Activated T-helper 17 cell treated with anti-CD3 and anti-CD28 coated beads, Interleukin-2, amount 50 U/mL, for 72 hours (primary cell): ENCODE measurements at places on chromosomes 6 and 20.

DNA sequence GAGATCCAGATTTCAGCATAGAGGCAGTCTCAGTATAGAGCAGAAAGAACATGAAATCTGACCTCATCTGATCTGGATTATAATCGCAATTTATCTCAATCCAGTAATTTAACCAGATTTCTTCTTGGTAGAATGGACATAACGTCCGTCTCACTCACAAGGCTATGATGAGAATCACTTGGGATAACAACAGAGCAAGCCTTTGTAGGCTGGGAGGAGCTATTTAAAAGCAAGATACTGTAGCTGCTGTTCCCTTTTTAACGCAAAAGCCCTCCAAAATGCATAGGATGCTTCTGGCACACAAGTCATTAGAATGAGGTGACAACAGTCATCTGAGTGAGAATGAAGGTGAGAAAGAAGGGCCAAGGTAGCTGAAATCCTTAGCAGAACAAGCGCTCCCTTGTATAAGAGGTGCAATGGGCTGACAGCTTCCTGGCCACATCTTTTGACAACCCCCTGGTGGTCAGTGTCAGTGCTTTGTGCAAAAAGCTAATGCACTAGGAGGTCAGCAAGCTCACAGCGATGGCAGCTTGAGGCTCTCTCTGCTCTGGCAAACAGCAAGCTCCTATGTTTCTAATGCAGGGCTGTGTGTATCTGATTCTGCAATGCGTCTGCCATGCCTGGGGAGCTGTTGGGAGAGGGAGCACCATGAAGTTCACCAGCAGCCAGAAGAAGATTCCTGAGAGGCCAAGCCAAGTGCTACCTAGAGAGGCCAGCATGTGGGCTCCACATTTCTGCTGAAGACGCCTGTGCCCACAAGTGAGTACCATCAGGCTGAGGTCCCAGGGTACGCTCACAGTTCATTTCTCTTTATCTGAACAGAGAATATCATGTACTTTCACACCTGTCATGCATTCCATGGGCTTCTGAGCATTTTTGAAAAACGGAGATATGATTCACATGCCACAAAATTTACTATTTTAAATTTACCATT, 16.2 kb downstream of the METTL24 start:
- no peak for ATAC-seq

DNA sequence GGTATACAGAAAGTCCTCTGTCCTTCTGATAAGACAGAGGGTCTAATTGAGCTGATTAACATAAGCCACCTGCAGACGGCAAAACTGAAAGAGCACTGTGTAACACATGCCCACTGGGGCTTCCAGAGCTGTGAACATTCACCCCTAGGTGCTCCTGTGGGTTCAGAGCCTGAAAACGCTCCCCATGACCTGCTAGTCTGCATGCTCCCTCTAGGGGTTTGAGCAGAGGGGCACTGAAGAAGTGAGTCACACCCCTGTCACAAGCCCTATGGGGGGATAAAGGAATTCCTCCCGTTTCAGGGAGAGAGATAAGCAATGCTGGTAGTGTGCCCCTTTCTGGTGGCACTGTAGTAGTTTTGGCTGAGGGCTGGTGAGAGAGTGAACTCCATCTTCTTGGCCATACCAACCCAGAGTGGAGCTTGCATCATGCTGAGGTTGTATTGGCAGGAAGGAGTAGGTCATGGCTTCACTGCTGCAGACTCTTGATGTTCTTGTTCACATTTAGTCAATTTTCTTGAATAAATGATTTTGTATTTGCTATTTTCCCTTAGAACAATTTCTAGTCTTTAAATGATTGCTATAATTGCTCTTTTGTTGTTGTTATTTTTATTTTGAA, 637.5 kb upstream of the MAN1A1 start:
- ATAC-seq: no peak

- ATAC-seq: no peak
These were observed 89.8 kb downstream of the IYD start for GRCh38 chr6:150458579-150458978.

- no peak for ATAC-seq
These were observed 68.5 kb upstream of the FOXO3 start for GRCh38 chr6:108492131-108492766.

DNA sequence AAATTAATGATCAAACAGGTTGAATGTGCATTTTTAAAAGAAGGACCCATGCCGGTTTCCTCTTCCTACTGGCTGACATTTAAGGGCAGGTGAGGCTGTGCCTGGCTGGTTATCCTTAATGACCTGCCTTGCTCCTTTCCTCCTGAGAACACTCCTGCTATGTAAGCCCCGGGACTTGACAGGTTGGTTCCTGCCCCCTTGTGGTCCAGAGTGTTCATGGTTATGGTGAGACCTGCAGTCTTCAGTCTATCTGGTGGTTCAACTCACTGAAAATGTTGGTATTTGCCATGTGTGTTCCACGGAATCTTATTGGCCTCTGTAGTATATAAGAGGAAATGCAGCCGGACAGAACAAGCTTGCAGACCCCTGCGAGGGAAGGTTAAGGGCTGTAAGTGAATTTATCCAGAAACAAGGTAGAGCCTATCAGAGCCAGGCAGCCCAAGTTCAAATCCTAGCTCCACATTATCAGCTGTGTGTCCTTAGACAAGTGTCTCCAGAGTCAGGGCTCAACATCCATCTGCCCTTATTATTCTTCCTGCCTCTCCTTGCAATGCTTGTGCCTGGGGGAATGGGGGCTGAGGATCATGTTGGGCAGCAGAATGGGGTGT, 5.2 kb upstream of the BPIFA3 start:
- peak; percentile 46 for ATAC-seq

DNA sequence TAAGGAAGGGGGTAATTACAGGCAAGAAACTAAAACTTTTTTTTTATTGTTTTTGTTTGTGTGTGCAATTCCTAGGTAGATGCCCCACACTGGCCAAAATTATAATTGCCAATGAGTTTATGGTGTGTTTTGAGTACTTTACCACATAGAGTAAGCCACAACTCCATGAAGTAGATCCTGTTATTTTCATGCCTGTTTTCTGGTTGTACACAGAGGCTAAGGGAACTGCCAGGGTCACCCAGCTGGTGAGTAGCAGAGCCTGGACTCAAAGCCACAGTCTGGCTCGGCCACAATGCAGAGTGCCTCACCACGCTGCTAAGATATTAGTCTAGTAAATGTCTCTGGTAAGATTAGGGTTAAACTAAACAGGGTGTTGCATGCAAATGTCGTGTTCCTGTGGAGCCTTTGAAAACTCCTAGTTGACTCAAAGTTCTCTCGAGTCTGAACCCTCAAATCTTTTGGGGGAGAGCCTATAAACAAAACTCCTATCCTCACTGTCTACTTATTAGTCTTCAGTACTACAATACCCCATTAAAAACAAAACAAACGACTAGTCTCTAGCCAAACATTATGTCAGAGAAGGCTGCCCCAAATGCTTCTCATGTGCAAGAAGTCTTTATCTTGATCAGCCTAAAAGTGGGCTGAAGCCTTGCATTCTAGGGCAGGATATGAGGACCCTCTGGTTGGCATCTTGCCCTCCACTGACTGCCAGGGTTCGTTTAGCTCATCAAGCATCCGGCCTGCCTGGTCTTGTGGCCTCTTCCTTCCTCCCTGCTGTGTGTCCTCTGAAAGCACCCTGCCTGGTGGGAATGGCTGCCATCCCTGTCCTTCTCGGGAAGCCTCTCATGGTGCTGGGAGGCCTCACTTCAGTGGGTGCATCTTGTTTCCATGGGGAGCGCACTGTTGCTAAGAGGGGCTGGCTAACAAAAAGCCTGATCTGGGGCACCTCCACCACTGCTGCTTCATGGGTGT, 4.2 kb downstream of the DUSP22 start:
- no peak for ATAC-seq

DNA sequence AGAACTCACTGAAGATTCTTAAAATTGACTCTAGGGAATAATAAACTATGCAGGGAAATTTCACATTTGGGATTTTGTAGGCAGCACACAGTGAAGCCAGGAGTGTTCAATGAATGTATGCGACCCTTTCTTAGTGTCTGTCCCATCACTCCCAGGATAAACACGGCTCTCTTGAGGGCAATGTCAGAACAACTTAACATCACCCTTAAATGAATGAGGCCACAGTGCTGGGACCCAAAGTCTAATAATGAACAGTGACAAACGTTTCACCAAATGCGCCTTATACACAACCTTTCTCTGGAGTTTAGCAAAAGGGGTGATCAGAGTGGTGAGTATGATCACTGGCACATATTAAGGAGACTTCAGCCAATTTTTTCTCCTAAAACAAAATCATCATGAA, 237.3 kb downstream of the CLVS2 start:
- no peak for ATAC-seq

DNA sequence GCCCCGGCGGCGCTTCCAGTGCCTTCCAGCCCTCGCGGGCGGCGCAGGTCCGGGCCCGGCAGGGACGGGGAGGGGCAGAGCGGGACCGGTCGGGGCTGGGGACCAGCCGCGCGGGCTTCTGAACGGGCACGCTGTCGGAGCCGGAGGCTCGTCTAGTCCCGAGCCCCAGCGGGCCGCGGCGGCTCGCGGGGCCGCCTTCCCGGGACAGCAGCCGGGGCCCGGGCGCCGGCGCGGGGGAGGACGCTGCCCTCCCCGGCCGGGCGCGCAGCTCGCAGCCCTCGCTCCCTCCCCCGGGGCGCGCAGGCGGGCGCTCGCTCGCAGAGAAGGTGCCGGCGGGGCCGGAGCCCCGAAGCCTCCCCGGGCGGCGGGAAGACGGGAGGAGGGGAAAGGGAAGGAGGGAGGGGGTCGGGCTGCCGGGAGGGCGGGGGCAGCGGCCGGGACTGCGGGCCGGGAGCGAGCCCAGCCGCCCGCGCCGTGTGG, 696 bp upstream of the SIRPA start:
- ATAC-seq: no peak

DNA sequence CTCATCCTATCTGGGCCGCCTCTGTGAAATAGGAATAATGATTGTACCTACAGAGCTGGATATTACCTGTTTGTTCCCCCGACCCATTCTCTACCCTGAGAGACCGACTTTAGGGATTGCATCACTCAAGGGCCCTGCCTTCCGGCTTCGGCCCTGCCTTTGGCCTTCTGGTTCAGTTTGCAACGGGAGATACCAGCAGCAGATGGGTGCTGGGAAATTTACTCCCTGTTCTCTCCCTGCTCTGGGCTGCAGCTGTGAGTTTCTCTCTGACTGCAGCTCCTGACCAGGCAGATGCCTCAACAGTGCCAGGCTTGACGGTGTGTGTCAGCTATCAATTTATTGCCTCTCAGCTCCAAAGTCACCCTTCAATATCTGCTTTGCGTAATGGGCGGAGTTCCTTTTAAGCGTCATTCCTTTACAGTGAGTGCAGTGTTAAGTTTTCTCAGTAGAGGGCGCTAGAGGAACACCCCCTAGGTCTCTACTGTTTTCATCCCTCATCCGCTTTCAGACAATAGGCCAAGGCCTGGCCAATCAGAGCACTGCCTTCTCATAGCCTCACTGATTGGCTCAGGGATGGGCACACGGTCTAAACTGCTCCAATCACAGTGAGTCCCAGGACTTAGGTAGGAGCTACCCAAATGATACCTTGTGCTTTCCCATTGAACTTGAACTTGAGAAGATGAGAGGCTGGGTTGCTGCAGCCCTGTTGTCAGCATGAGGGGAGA, 30.0 kb downstream of the KCNG1 start:
- ATAC-seq: peak; percentile 99

GRCh38 chr20:4794846-4795245, 73.1 kb downstream of the PRND start:
- ATAC-seq: no peak
